ENCODE measurements at places on chromosomes 4 and X.

GRCh38 chr4:15918484-15919129 is 19.9 kb downstream of the FGFBP1 start:
- no peak for DNase-seq

- no peak for DNase-seq
These were observed 55.8 kb upstream of the MAGEB10 start for GRCh38 chrX:27751976-27752375.

DNA sequence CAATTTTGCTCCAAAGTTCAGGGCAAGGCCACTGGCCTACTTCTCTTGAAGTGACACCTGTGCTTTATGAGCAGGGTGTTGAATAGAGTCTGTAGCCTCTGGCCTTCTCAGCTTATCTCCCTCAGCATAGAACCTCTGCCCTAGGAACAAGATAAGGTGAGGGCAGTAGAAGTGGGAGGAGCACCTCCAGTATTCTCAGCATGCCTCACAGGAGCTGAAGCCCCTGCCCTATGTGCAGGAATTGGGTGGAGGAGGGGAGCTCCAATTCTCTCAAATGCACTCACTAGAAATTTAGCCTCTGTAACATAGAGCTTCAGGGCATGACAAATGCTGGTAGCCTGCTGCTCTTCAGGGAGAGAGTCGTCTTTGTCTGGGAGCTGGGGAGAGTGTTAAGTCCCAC is 479.3 kb downstream of the IL1RAPL1 start:
- DNase-seq, result no peak

DNA sequence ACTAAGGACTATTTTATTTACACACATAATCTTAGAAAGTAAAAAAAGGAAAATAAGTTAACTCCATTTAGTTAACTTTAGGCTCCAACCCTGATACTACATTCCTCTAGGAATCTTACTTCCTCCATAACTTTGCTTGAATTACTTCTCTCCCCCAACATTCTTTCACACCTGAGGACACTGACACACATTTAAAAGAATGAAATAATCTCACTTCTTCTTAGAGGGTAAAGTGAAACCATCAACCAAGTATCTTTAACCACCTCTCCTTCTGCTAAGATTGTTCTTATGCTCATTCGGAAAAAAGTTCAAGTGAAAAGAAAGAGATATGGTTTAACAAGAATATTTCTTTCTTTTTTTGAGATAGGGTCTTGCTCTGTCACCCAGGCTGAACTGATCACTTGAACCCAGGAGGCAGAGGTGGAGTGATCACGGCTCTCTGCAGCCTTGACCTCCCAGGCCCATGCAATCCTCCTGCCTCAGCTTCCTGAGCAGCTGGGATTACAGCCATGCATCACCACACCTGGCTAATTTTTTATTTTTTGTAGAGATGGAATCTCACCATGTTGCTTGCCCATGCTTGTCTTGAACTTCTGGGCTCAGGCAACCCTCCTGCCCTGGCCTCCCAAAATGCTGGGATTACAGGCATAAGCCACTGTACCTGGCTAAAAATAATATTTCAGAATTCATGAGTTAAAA is 28.5 kb downstream of the SLC25A4 start:
- DNase-seq, result no peak

DNA sequence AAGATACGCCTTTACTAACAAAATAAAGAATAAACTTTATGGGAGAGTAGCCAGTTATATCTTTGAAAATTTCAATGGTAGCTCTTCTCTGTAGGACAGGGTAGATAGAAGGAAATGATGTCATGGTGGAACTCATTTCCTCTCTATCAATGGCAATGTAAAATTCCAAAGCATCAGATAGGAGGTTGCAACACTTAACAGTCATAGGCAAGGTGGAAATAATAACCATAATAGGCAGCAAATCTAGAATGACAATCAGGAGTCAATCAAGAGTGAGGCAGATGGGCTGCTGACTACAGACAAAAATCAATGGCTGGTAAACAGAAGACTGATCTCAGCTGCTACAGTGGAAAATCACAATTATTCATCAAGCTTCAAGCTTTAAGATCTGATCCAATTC is 53.9 kb upstream of the TET2 start:
- no peak for DNase-seq

DNA sequence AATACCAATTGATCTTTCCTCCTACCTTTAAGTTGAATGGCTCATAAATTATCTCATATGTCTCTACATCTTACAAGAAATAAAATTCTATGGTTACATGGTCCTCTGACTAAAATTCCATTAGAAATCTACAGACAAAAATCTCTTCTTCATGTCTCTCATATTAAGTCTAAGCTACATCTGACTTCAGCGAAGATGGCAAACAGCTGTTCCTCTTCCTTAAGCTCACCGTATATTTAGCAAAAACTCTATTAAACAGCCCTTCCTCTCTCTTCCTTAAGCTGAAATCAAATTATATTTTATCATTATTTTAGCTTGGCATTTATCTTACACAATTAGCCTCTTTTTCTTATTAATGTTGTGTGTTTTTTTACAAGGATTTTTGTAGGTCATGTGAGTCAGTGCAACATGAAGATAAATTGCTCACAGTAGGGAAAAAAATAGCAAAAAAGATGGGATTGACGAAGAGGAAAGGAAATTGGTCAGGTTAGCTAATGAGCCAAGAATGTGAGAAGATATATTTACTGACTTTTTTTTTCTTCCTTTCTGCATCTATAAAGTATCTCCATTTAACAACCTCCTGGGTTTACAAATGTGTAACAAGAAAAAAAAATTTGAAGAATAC is 2412.8 kb downstream of the ARAP2 start:
- DNase-seq, result no peak

DNA sequence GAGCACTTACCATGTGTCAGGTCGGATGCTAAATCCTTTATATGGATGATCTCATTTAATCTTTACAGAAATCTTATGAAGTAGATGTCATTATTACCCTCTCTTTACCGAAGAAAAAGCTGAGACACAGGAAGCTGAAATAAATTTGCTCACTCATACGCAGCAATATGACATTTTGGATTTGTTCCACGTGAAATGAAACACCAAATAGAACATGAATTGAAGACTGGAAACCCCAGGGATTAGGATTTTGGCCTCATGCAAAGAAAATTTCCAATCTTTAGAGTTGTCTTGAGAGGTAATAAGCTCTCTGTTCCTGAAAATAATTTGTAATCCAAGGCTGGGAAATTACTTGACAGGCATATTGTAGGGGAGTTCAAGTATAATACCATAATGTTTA is 354.4 kb upstream of the CLNK start:
- no peak for DNase-seq

DNA sequence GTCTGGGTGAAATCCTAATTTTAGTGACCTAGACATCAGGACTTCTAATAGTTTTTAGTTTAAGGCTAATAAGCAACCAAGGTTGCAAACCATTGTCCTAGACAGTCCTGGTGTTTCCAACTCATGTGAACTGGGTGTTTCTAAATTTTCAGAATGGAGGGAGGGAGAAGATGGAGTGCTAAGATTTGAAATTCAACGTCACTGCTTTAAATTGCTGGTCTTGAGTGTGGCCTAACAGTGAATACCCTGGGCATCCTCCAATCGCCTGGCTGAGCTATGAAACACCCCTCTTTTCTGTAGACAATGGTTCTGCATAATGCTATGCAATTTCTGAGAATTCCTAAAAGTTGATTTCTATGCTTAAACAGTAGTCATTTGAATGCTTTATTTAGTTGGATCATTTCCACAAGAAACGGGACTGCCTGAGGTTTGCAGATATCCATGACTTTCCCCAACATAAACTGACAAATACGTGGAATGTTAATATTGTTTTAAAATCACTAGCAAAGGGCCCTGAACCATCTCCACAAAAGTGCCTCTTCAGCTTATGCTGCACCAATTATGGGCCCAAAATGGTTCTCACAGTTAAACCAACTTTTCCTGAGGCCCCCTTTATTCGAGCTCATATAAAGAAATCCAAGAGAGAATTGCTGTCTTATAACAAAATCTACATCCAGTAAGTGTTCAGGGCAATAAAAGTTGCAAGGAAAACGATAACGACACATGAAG is 1.1 kb downstream of the FBXL5 start:
- no peak for DNase-seq

Measured in stimulated activated CD4-positive, alpha-beta T cell treated with anti-CD3 and anti-CD28 coated beads, TNF-alpha, amount 100 ng/mL, for 1 hour (primary cell).